ENCODE measurements at places on chromosomes 5 and 9.

GRCh38 chr5:131496400-131496713 is 138.7 kb downstream of the RAPGEF6 start:
- DNase-seq, result no peak

DNA sequence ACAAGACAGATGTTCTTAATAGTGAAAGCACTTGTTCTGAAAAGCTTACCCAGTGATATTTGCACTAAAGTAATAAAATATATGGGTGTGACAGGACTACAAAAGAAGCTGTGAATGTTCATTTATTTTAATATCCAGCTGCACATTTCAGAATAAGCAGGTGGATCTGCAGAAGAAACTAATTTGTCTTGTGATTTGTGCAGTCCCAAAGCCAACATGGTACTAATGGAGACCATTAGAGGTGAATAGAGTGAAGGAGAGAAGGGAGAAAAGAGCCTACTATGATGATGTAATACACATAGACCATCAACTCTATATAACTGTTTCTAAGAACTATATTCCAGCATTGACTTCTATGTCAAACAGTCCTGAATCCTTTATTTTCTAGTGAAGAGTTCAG is 362.8 kb downstream of the ISL1 start:
- no peak for DNase-seq

DNA sequence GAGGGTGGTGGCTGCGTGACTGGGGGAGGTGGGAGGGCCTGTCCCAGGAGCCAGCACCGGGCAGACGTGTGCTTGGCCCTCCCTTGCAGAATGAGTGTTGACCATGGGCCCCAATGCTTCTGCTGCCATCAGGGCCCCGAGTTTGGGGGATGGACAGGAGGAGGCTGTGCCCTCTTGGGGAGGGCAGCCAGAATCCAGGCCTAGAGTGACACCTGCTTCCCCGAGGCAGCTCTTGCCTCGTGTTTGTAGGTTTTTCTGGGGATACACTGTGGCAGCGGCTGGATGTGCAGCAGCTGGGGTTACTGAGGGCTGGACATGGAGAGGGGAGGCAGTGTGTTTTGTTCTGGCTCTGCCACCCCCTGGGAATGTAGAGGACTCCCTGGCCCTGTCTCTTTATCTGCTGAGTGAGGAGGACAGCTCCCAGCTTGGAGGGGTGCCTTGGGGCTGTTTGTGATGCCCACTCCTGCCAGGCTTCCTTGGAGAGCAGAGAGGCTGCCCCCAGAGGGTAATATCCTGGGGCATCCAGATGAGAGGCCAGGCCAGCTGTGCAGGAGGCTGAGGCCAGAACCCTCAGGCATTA is 22.7 kb downstream of the WNK2 start:
- DNase-seq, result no peak

DNA sequence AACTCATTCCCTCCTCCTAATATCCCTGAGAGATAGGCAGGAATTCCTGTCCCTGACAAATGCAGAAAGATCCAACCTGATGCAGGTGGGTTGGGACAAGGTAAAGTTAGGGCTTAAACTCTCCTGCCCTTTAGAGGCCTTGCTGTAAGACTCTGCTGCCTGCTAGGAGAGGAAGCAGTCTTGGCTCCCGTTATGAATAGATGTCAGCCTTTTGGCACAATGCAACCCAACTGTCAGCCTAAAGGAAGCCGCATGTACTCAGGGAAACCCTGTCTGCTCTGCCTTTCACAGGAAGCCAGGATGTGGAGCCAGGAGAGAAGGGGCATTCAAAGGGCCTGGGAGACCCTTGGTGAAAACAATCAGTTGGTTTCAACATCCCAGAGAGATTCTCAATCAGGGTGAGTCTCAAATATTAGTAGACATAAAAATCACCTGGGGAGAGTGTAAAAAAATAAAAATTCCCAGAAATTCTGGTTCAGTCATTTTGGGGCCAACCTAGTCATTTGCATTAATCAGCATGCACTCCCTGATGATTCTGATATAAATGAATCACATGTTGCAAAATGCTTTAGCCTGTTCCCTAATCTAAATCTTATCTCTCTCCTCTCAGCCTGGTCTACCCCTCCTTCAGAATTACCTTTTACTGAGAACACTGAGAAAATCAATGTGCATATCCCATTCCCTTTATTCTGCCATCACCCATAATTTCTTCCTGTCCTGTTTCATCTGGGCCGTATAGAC is 136.2 kb upstream of the TRIM32 start:
- DNase-seq, result no peak

DNA sequence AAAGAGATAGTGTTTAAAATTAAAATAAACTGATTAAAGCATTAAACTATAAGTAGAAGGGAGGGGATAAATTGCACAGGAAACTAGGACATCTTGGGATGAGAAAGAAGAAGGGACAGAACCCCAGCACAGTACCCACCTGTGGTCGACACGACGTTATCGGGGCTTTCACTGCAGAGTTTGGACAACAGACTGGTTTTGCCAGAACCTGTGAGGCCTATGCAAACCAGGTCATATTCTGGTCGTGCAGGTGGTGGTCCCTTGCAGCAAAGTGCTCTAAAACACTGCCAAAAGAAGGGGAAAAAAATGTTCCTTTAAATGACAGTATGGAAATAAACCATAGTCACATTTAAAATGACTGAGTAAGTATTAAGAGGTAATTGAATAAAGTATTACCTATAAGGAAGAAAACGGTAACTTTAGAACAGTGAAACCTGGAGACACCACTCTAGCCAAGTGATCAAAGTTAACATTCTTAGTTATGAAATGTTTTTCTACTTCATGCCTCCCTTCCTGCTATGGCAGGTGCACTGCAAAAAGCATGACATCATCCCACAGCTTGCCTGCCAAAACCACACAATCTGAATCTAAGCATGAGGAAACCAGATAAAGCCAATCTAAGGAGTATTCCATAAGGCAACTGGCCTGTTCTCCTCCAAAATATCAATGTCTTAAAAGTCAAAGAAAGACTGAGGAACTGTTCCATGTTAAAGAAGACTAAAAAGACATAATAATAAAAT is 138.6 kb downstream of the ARL15 start:
- no peak for DNase-seq

GRCh38 chr9:108445431-108446071 is 410.2 kb downstream of the ACTL7B start:
- no peak for DNase-seq

DNA sequence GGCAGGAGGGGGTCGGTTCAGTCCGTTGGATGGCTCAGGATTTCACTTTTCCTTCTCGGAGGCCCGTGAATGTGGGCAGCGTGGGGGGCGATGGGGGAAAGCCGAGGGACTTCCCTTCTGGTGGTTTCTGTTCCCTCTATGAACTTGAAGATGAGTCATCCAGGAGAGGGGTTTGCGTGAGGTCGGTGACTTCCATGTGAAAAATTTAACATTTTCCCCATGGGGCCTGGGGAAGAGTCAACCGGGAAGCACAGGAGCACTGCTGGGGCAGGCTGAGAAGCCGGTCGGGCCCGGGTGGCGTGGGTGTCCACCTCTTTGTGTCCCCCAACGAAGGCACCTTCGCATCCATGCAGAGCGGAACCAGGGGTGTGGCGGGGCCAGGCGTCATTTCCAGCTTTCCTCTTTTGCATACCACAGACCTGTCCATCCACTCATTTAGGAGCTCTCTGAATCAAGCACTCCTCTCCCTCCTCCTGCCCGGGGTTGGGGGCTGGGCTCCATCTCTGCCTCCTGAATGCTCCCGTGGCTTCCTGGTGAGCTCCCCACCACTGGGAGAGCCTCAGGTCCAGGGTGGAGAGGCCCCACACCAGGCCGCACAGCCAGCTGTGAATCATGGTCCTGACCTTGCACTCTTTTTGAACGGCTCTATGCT is 68.4 kb downstream of the ANKRD33B start:
- DNase-seq, result no peak

DNA sequence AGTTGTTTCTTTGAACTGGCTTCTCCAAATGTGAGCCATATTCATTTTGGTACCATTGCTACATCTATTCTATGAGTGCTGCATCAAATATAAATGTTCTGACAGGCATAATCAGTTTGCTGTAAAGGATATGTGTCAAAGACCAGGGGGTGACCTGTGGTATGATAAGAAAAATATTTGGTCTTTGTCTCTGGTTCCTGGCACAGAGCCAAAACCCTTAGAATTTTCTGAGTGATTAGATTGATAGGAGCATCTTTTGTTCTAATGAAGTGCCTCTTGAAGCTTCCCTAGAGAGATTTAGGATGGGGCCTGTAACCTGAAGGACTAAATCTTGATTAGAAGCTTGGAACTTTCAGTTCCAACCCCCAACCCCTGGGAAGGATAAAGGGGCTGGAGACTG is 256.3 kb downstream of the NNT start:
- no peak for DNase-seq

DNA sequence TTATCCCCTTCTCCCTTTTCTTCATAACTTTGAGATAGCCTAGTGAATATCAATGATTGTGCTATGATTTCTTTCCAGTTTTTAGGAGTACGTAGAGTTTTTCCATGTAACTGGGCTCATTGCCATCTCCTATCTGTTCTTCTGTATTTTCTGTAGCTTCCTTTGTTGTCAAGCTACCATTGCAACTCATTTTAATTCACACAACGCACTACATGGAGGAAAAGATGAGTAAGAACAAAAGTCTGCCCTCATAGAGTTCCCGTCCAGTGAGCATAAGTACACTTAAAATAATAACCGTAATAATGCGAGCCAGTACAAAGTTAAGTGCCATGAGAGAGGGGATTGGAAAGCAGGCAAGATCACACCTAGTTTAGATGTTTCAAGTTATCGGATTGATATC is 177.7 kb downstream of the PAM start:
- no peak for DNase-seq

DNA sequence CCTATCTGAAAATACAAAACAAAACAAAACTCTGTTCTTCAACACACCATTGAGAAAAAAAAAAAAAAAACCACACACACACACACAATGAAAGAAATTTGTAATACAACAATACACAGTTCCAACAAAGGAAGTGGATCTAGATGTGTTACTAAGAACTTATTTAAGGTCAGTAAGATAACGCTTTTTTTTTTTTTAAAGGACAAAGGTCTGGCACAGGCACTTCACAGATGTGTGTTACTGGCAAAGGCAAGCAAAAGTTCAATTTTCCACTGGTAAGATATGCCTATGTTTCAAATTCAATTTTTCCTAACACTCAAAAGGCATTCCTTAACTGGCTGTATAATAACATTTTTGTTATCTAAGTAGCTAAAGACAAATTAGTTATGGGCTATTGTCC is 3.6 kb downstream of the RFK start:
- DNase-seq, result no peak

GRCh38 chr9:3308609-3309008 is 217.2 kb downstream of the RFX3 start:
- no peak for DNase-seq

GRCh38 chr9:20280330-20280729 is 342.0 kb downstream of the MLLT3 start:
- DNase-seq, result no peak

DNA sequence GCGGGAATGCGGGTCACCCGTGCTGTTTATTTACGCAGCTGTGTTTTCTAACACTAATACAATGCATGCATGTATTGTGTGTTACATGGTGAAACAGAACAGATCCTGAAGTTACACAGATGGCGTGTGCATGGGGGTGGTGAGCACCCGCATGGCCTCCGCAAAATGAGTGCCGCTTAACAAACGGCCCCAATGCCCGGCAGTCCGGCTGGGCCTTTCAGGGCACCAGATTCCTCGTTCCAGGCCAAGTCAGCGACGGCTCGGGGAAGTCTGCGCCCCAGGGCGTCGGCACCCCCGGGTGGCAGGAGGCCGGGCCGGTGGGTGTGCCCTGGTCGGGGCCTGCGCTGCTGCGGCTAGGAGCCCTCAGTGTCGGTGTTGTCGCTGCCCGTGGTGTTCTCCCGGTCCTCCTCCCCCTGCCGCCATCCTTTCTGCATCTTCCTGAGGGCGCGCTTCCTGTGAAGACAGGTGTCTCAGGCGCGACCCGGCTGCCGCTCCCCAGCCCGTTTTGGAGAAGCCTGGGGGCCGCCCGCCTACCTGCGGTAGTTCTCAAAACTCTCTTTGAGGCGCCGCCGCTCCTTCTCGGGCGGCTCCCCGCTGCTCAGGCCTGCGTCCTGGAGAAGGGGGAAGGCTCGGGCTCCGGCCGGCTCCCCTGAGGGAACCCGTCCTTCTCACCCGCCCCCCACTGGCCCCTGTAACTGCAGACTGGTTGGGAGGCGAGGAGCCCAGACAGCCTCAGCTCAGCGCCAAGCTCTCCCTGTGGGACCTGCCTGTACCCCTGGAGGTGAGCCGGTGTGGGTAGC is 605 bp upstream of the DNLZ start:
- DNase-seq, result no peak

Data from T47D (cell line).